ENCODE measurements at places on chromosomes 12 and 14.

DNA sequence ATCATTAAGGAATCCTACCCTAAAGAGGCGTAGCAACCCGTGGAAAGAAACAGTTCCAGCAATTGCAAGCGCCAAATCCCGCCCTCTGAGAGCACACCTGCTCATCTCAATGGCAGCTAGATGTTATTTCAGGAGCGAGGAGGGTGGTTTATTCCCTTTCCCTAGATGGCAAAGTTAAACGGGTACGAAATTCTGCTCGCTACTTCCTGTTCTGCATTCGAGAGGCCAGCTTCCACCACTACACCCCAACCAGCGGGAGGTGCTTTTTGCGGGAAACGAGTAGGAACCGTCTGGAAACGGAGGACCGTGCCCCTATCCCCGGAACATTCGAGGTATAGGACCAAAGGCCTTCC lies 536 bp downstream of the VPS29 start:
- DNase-seq: peak; percentile 45

DNA sequence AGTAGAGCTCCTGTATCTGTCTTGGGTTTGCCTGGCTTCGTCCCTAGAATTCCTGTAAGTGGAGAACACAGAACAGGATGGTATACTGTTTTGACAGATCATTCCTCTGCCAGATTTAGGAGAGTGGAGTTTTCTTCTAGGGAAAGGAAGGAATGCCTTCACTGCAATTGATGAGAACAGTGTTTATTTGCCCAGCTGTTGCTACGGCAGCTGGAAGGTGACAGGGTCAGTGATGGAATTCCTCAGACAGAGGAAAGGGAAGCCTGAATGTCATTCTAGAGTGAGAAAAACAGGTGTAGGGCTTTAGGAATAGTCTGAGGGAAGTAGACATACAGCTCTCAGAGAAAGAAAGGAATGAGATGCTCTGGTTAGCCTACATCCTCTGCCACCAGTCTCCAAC lies 11.7 kb downstream of the CSRNP2 start:
- DNase-seq: no peak

DNA sequence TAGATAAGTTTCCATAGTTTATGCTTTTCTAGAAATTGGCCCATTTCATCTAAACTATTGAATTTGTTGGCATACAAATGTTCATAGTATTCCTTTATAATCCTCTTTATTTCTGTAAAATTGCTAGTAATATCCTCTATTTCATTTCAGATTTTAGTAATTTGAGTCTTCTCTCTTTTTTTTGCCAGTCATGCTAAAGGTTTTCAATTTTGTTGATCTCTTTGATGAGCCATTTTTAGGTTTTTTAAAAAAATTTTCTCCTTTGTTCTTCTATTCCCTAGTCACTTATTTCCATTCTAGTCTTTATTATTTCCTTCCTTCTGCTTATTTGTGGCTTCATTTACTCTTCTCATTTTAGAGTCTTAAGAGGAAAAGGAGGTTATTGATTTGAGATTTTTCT lies 19.4 kb upstream of the PPM1A start:
- no peak for DNase-seq

- DNase-seq: no peak
These were observed 273.7 kb downstream of the DAD1 start for GRCh38 chr14:22315336-22315735.

DNA sequence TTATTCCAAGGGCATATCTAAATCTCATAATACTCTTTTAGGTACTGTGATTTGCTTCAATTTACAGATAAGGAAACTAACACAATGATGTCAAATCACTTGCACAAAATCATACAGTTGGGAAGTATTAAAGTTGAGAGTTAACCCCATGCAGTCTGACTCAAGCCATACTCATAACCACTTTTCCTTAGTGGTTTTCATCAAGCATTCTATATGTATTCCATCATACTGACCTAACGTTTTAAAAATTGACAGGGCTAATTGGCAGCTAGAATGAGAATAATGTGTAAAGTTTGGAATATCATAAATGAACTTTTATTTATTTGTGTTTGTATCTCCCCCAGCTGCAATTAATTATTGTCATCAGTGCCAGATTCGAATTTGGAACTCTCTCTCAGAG lies 20.9 kb downstream of the PUS7L start:
- no peak for DNase-seq

DNA sequence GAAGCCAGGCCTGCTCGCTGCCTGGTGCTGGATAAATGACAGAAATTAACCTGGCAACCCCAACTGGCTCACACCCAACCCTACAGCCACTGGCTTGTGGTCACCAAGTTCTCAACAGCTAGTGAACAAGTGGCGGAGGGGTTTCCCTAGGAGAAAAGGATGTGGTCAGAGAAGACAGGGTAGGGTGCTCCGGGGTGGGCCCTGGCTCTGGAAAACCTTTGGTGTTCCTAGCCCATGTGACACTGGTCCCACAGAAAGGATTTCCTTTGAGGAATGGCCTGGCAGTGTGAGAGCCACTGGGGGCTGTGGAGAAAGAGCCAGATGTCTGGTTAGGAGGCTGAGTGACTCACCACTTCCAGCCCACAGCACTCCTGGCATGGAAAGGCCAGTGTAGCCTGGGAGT lies 8.7 kb downstream of the SYNE3 start:
- DNase-seq: no peak

DNA sequence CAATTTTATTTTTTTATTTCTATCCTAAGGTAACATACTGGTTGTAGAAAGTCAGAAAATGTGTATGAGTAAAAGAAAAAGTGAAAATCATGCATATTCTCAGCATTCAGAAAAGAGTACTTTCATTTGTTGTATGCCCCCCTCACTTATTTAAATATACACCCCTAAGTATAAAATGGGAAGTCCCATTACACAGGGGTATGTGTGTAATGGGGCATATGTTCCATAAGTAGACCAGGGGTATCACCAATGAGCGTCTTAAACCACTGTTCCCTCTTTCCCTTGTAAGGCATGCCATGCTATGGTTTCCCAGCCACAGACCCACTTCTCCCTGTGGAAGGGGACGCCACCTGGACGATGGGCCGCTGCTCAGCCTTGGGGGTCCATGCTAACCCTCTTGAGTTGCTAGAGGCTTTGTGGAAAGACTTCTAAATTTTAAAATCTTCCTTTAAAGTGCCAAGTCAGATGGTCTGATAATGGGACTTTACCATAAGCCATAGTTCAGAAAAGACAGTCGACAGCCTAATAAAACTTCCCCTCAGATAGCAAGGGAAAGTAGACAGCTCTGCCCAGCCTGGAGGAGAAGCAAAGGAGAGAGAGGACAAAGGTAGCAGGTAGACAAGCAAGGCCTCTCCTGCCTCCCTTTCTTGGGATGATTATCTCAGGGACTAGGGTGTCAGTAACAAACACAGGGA lies 118.2 kb downstream of the ZFP36L1 start:
- no peak for DNase-seq

- DNase-seq: no peak
These were observed 121.6 kb downstream of the GPHN start for GRCh38 chr14:66629499-66629898.

GRCh38 chr12:100199347-100200149 lies 1.1 kb upstream of the ACTR6 start:
- DNase-seq: peak; percentile 77

Measured in stimulated activated CD4-positive, alpha-beta T cell treated with anti-CD3 and anti-CD28 coated beads, Interleukin-2, amount 100 ng/mL, for 24 hours (primary cell).